ENCODE measurements at places on chromosomes 5 and 9.

DNA sequence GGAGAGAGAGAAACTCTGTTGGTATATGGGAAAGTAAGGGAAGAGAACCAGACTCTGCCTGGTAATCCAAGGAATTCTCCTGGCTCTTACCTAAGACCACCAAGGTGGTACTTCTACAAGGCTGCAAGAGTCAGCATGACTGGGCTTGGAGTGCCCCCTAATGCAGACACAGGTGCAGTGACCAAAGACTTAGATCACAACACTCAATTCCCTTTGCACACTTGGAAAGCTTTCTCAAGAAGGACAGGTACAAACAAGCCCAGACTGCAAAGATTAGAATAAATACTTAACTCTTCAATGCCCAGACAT lies 25.2 kb downstream of the UGT3A2 start:
- no peak for DNase-seq

DNA sequence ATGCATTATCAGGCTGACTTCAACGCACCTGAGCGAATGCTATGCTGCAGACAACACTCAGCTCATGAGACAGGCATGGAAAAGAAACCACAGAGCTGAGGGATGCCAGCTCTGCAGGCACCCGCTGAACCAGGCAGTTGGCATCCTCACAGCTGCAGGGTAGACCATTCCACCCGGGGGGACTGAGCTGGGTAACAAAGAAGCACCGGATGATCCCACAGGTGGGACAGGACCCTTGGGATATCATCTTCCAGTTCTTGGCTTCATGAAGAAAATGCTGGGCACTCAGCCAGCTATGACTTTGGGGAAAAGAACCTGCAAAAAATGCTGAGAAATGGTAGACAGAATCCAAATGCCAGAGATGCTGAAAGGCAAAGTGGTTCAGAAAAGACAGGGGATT lies 9.6 kb downstream of the EPB41L4B start:
- no peak for DNase-seq

DNA sequence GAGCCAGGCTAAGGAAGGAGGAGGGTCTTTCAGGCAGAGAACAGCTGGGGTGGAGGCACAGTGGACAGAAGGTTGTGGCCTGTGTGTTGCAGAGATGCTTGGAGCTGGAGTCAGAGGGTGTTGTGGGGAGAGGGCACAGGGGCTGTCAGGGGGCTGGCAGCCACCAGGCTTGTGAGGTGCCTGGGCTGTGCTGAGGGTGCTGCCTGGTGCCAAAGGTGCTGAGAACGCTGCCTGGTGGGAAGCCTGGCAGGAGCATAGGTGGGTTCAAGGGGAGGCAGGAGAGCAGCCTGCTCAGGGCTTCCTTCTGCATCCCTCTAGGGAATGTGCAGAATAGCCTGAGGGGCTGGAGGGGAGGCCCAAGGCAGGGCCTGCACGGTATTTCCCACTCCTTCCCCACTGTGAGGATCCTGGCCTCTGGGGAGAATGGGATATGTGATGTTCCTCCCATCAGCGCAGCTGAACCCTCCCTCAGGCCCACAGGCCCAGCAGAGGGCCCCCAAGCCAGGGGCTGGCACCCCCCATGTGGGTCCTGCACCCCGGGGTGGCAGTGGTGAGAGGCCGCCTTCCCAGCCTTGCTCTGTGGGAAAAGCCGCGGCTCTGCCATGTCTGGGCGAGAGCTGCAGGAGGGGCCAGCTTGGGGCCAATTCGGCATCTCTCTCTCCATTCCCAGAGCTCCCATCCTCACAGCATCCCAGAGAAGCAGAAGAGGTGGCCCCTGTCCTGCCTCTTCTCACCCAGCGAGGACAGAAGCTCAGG lies 76.3 kb downstream of the CACNA1B start:
- no peak for DNase-seq

- no peak for DNase-seq
These were observed 80.6 kb downstream of the OLFM1 start for GRCh38 chr9:135167849-135168655.

DNA sequence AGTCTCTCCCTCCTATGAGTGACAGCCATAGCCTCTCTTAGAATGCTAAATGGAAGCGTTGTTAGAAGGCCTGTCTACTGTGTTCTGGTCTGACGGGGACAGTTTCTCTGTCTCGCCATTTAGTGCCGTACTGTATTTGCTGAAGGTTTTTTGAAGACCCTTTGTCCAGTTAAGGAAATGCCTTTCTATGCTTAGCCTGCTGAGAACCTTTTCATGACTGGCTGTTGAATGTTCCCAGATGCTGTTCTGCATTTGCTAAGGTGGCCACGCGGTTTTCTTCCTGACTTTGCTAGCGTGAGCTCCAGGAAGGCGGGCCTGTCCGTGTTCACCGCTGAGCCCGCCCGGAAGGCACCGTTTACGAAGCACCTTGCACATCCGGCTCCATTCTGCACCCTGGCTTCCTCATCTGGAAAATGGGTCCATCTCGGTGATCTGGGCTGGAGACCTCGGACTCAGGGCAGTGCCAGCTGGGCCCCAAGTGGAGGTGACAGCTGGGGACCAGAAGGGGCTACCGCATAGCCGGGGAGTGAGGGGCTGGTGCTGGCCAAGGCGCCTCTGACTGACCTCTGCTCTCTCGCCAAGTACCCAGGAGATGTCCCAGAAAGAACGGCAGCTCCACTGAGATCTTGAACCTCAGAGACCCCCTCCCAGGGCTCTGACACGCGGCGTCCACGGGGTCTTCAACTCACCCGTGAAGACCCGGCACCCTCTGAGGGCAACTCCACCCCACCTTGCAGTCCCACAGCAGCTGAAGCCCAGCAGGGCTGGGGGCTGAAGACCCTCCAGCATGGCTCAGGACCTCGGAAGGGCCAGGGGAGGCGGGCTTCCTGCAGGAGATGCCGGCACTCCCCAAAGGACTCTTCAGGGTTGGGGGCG lies 52.5 kb upstream of the NKD2 start:
- DNase-seq: no peak

DNA sequence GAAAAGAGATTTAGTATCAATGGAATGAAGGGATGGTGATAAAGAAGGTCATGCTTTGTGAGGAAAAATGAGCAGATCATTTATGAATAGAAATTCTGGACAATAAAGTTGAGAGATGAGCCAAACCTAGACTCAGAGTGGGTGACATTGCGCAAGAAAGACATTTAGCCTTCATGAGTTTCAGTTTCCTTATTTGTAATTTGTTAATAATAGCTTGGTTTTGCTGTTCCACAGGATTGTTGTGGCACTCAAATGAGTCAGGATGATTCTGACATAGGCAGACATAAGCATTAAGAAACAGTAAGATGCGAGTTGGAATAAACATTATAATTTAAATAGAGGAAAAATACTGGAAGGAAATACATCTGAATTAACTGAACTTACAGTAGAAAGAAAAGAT lies 34.8 kb downstream of the ITGA2 start:
- DNase-seq: no peak

GRCh38 chr5:81181576-81182316 lies 51.4 kb upstream of the CKMT2 start:
- no peak for DNase-seq

DNA sequence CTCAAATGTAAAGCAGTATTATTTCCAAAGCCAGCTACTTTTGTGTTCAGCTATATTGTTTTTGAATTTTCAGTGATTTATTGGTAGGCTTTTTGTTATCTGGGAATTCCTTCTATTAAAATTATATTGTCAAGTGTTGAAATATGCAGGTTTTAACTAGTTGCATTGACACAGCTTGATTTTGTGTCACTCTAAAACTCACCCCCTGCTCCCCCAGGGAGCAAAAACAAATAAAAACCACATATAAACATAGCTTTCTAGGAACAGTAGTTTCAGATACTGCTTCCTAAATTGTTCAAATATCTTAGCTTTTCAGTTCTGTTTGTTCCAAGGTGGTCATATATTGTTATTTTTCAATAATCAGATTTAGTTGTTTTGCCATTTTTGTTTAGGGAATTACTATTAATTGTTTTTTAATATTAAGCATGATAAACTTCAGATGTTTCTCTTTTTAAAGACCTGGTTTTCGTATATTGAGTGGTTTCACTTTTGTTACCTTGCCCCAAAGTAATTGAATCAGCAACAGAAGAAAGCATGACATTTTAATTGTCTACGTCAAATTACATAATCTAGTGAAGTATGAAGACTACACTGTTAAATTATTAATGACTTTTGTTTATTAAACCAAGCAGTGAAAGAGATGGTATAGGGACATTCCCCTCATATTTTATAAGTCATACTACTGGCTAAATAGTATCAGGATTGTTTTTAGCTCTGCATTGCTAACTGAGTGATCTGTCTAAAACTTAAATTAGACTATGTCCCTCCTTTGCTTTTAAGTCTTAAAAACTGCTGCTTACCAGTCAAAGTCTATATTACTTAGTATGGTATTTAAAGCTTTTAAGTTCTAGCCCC lies 43.4 kb downstream of the ERBIN start:
- no peak for DNase-seq

DNA sequence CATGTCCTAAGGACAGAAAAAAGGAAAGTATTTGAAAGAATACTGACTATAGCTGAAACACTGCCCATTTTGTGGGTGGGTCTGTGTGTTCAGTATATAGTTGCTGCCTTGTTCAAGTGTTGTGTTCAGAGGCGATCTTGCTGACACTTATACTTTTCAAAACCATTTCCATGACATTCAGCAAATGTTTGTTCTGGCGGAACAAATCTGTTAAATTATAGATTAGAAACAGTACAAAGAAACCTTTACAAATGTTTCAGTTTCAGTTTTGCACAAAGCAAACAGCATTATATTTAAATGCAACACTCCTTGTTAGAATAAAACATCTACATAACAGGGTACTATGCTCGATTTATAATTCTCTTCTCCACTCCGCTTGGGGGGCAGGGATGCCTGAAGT lies 2276.3 kb downstream of the MAT2B start:
- DNase-seq: no peak

Measured in tibial nerve (tissue), 4 donors.